ENCODE measurements at places on chromosomes 3 and 15.

DNA sequence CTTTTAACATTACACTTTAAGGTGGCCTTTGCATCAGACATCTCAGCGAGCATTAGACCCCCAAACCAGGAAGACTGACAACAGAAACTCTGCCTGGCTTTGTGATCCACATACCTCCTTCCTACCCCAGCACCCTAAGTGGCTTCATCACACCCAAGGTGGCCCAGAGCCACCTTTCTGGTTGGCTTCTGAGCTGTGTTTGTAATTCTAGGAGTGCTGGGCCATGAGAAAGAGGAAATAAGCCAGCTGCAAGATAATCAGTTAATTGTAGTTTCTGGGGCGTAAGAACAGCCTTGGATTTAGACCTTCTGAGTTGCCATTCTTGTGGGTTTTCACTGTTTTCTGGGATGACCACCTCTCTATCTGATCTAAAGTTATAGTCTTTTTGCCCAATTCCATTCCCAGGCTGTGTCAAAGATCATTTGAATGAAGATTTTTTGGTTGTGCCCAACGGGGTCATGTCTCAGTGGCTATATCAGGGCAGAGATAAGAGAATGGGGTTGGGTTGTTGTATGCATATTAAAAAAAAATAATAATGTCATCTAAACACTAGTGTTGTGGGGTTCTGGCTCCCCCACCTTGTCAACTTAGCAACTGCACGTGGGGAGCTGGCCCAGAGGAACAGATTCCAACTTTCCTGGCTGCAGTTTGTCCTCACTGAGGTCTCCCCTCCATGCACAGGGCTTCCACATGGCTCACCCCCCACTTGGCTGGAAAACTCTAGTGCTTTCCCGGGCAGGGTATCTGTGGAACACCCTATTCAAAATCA lies 234.8 kb upstream of the WNT5A start:
- no peak for DNase-seq

- no peak for DNase-seq
Measured at GRCh38 chr3:23602971-23603370, 202.8 kb upstream of the UBE2E1 start.

GRCh38 chr3:150349314-150350097 lies 58.6 kb upstream of the TSC22D2 start:
- no peak for DNase-seq

DNA sequence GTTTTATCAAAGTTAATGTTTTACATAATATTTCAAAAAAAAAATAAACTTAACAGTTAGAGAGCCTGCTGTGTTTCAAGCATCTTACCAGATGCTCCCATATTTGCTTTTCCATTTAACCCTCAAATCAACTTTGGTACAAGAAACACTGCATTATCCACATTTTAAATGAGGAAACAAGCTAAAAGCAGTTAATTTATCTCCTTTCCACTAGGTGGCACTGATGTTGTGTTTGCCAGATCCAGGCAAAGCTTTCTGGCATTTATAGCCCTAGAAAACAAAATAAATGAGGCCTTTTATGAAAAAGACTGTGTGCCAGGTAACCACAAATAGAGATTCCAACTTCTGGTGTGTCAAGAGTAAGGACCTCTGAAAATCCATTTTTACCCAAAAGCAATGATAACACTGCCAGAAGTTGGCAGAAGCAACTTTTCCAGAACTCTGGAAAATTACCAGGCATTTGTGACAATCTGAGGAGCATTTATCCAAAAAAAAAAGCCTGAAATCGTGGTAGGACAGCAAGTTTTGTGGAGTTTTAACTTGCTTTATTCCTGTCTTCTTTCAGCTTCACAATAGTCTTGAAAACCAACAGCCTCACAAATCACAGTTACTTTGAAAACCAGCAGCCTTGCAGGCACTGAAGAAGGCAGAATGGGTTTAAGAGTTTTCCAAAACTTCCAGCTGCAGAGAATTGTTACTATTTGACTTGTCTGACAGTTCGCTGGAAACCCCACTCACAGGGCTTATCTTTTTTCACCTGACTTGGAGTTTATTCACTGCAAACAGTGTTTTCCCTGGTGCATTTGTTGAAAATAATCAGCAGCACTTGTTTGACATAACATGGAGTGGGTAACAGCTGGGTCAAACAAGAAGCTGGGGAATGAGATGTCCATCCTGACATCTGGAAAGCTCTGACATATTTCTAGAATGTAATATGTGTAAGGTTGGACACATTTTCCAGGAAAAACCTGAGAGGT lies 9.2 kb downstream of the FAM162A start:
- no peak for DNase-seq

DNA sequence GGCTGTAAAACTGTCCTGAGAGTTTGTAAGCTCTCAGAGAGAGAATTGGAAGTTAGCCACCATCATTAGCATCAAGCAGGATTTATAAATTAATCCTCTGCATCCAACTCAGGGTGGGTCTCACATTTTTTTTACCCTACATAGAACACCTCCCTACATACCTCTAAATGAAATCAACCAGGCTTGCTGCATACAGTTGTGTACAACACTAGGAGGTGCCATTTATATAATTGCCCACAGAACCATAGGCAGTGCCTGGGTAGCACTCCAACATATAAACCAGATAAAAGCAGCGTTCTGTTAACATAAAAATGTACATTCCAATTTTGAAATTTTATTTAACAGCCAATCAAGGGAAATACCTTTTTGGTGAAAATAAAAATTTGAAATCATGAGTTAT lies 48.2 kb upstream of the SELENOK start:
- no peak for DNase-seq

DNA sequence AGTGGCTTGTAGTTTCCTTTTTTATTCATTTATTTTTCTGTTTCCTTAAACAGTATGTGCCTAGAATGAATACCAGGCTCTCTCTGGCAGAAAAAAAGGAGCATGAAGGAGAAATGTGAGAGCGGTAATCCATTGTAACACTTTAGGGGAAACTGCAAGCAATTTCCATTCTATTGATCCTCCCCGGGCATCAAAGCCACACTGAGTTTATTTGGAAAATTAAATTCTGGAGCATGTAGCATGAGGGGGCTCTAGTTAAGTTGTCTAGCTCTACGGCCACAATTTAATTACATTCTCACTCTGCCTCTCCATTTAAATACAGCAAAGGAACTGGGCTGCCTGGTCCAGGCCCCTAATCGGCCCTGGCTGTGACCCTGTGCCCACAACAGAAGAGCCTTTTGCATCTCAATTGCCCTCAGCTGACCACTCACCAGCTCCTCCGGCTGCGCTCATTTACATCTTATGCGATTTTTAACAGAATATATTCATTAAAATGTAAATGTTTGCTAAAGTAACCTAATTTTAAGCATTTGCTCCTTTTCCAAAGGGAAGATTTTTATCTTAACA lies 72.9 kb downstream of the MEGF11 start:
- DNase-seq, result no peak

DNA sequence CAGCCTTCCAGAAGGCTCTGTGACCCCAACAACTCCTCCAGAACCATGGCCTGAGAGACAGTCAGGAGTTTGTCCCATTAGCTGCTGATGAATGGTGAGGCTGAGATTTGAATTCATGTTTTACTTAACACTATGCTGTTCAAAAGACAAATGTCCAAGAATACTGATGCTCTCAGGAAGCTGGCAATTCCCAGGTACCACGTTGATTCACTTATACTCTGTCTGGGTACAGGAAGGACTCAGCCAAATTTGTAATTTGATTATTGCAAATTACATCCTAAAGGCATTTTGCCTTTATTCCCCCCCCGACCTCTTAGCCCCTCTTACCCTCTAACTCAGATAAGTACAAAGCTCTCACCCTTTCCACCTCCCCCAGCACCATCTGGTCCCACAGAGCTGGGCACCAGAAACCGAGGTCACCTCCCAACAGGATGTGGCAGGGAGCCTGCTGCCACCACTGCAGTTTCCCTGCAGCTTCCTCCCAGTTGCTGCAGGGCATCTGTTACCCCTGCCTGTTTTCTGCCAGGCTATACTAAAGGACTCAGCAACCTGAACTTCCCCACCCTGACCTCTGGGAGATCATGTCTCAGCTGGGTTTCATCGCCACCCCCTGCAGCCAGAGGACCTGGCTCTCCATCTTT lies 33.6 kb downstream of the EAF1 start:
- no peak for DNase-seq

DNA sequence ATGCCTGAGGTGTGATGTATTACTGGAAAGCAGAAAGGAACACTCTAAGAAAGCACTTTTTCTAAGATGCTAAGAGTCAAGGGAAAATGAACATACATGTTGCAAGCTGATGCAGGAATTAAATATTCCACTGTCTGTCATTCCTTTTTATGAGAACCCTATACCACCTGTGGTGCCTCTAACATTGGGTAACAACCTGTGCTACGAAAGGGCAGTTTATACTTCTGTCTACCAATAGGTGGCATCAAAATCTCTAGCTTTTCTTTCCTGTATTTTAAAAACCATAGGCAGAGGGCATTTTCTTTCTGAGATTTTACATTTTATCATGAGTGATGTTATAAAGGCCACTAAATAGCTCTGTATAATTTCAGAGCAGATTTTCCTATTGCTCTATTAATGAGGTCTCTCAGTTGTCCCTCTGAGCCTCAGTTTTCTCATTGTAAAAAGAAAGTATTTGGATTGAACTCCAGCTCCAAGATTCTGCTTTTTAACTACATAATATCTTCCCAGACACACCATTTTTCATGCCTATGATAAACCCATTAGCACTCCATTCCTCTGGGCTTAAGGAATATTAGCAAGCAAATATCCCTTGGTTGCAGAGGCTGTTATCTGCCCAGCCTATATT lies 3.5 kb upstream of the CPNE4 start:
- DNase-seq, result peak; percentile 14

DNA sequence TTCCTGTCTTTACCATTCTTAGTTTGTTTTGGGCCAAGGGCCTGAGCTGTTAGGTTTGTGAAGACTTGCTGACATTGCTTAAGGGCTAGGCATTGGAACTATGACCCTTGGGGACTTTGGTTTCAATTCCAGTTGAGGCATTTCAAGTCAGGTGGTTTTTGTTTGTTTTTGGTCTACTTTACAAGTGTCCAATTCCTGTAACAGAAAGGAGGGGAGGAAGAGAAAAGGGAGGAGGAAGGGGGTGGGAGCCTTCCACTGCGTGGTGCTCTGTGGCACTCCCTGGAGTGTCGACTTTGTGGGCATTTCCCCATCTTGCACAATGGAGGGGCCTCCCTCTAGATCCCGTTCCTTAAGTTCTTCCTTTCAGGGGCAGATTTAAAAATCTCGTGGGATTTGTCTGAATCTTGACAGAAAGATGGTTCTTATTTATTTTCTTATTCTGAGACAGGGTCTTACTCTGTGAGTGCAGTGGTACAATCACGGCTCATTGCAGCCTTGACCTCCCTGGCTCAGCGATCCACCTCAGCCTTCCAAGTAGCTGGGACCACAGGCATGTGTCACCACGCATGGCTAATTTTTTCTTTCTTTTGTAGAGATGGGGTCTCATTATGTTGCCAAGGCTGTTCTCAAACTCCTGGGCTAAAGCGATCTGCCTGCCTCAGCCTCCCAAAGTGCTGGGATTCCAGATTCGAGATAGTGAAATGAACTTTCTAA lies 59.5 kb upstream of the RYK start:
- no peak for DNase-seq

DNA sequence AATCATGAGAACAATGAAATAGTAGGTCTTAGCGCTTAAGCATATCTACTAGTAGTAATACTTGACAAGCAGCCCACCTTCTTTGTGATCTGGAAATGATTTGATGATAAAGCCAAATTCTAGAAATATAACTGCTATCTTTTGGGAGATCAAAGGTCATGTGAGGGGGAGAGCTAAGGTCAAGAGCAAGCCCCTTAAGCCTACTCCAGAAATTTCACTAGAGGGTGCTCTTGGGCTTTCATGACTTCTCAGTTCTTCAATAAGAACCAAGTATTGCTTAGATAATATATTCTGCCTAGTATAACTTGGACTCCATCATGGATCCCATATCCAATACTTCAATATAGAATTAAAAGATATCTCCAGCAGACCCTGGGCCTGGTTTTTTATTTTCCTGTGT lies 319.6 kb downstream of the ZBTB20 start:
- DNase-seq, result peak; percentile 13

DNA sequence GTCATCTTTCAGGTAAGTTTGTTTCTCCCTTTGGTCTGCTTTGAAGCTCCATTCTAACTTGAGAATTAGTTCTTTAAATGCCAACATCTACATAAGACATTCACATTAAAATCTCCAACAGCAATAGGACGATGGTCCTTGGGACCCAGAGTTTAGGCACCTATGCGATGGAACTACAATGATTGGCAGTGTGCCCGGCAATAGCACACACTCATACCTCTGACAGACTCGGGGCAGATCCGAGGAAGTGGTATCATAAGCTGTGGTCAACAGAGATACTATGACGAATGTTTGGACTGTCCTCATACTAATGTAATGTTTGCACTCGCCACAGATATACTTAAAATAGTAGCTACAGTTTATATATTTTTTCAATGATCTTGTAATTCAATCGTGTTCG lies 34.2 kb upstream of the NR2F2 start:
- no peak for DNase-seq

- DNase-seq, result peak; percentile 24
Measured at GRCh38 chr15:68749793-68750192, 70.9 kb downstream of the ANP32A start.

DNA sequence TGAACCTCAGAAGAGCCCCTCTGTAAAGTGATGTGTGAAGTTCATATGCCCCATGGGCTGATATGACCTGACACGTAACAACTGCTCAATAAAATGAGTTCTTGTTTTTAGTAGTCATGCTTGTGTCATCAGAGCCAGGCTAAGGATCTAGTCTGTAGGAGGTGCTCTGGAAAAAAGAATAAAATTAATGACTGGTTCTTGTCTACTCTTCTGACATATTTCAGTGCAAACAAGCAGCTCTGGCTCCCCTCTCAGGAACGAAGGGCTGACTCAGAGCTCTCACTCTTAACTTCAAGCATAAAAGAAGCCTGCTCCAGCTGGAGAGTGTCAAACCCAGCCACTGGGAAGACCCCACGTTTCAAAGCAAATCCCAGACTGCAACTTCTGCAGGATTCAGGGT lies 77.0 kb downstream of the LRIG1 start:
- DNase-seq, result peak; percentile 58

GRCh38 chr3:42980209-42980608 lies 1.1 kb downstream of the GASK1A start:
- no peak for DNase-seq

DNA sequence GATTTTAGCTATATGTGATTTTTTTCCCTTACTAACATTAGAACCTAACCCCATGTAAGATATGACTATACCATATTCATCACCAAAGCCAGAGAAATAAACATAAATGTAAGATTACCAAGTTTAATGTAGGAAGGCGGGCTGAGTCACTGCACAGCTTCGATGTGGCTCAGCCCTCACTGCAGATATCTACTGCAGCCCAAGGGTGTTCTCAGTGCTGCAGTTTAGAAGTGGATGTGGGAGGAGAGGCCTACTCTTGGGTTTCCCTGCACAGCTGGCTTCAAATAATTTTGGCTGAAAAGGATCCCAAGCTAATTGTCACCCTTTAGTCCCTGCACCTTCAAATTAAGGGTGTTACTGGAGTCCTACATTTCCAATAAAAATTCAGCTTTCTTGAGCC lies 9.3 kb downstream of the ARPP19 start:
- DNase-seq, result no peak

GRCh38 chr3:73447111-73447510 lies 177.6 kb downstream of the PDZRN3 start:
- no peak for DNase-seq

- DNase-seq, result no peak
Measured at GRCh38 chr3:24829629-24830229, 335.1 kb upstream of the THRB start.

GRCh38 chr3:134704556-134704955 lies 53.7 kb upstream of the KY start:
- no peak for DNase-seq

GRCh38 chr15:80557441-80558234 lies 137.5 kb upstream of the ABHD17C start:
- DNase-seq, result no peak

- no peak for DNase-seq
Measured at GRCh38 chr3:46862369-46863025, 747 bp downstream of the MYL3 start.

Data from GM04504 (cell line).